T-helper 17 cell (primary cell): ENCODE measurements at places on chromosomes 7 and 10.

GRCh38 chr10:9228771-9229170 is 1174.3 kb downstream of the GATA3 start:
- no peak for DNase-seq

- DNase-seq: no peak
These were observed 7.3 kb upstream of the PNLIP start for GRCh38 chr10:116538456-116538855.

DNA sequence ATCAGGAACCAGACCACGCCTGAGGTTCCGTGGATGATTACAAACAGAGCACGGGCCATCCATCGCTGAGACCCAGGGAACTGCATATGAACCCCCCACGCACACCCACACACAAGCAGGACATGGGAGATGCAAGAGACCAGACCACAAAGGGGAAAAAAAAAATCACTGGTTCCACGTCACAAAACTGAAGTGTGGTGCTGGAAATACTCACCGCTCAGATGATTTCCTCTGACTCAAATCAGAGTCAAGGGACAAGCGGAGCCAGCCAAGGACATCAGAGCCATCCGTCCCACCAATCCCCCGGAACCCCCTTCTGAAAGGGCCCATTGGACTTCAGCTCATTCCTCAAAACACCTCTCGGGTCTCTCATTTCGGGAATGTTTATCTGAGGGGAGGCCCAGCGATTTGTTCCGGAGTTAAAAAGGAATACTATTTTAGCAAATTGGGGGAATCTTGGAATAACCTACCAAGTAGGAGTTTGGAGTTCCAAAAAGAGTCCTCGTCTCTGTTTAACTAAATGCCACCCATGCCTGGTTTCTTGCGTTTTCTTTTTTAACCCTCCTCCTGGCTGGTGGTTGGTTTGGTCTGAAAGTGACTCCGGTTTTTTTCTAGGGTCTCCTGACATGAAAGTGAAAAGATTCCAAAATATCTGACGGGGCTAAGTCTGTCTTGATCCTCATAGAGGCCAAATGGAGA is 15.0 kb downstream of the SNX8 start:
- DNase-seq: no peak

GRCh38 chr10:50275650-50276235 is 24.4 kb upstream of the ASAH2 start:
- no peak for DNase-seq

GRCh38 chr10:5654218-5654755 is 12.1 kb downstream of the ASB13 start:
- DNase-seq: no peak

GRCh38 chr7:23469150-23469960 is 936 bp downstream of the IGF2BP3 start:
- DNase-seq: peak; percentile 22

GRCh38 chr7:114934086-114934485 is 12.2 kb downstream of the MDFIC start:
- DNase-seq: no peak

GRCh38 chr10:86391986-86392722 is 25.6 kb upstream of the GRID1 start:
- no peak for DNase-seq

- DNase-seq: no peak
These were observed 304.6 kb downstream of the REEP3 start for GRCh38 chr10:63825766-63826165.

GRCh38 chr10:126212738-126213137 is 175.5 kb downstream of the ADAM12 start:
- no peak for DNase-seq

DNA sequence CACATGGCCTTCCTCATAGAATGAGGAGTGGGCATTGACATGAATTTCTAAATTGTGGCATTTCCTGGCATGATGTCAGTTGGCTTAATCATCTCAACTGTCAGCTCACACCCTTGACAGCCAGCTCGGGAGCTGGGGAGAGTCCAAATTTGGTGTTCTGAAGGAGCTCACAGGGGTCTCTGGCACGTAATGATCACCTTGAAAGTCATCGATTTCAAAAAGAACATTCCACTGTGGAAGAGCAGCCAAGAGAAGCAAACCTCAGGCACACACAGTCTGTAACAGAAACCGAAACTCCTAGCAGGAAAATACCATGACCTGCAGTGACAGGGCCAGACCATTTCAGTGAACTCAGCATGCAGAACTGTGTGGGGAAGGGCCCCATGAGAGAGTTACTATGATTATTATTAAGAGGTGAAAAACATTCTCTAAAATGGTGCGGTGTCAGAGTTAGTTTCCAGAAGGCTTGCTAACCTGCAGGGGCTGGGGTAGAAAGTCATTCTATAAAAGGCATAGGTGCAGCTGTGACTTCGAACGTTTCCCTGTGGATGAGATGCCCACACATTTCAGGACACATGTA is 26.4 kb upstream of the KLF6 start:
- DNase-seq: no peak

GRCh38 chr10:131891929-131892805 is 8.6 kb upstream of the PPP2R2D start:
- DNase-seq: no peak

- no peak for DNase-seq
These were observed 38.2 kb upstream of the DPYSL4 start for GRCh38 chr10:132148261-132149251.

GRCh38 chr10:31593124-31593523 is 274.1 kb downstream of the ZEB1 start:
- no peak for DNase-seq

DNA sequence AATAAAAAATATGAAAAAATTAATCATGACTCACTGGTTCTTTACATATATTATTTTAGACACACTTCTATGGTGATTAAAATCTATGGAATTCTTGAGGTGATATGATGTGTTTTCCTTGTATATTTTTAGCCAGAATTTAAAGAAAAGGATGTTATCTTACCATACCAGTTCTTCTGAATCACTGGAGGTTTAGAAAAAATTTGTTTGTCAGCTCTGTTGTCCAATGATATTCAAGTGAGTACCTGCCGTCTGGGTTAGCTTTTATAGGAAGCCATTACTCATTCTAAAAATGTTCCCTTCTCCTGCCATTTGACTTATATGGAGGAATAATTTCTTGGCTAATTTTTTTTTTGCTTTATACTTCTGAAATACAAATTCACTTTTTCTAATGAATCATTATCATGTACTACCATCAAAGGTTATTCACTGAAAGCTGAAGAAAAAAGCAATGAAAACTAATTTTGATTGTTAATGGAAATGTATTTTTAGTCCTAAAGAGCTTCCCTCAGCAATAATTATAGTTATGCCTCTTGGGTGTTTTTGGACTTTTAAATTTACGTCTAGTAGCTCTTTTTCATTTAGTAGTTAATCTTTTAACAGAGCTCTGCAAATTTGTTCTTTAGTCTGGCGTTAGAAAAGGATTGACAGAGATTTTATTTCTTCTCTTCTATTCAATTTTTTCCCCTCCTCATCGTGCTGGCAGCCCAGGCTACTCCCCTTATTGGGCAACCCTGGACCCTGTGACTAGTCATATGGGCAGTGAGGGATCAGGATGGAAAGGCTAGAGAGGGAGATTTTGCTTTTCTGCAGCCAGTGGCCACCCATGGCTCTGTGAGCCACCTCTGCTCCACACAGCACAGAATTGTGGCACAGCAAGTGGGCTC is 434.2 kb downstream of the LRMDA start:
- DNase-seq: no peak

GRCh38 chr10:49394933-49395740 is 752 bp downstream of the DRGX start:
- no peak for DNase-seq

DNA sequence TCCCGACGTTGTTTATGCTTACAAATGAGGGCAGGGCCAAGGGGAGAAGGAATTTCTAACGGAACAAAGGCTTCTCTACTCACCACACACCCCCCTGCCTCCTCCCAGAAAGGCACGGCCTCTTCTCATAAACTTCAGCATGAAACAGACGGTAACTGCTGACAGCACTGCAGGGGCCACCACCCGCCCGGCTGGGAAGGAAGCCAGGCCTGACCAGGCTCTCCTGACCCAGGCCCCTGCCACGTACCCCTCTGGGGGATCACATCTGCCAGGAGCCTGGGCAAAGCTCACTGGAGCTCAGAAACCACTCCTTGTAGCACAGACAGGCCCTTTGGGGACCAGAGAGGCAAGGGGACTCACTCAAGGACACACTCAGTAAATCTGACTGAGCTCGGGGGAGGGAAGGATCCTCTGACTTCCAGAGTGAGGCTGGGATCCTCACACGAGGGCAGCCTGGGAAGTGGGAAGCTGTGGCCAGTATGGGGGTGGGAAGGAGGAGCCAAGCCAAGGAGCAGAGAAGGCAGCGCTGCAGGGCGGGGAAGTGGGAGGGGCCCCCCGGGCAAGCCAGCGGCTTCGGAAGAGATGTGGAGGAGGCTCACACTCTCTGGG is 46.1 kb downstream of the ZCCHC24 start:
- DNase-seq: no peak

- DNase-seq: no peak
These were observed 61.9 kb downstream of the COL13A1 start for GRCh38 chr10:69863580-69863979.

DNA sequence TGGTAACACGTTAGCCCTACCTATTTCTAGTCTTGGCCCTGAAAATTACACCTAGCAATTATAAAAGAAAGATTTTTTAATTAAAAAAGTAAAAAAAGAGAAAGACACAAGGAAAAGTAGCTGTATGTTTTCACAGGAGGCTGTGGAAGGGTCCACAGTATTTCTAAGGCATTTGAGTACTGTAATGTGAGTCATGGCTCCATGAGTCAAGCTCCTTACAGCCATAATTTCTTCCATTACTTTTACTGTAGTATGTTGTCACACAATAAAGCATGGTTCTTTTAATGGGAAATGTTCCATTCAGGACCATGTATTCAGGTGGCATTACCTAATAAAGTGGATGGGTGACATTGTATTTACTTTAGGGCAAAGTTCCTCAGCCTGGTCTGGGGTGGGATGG is 113.4 kb downstream of the GPR37 start:
- DNase-seq: no peak

- no peak for DNase-seq
These were observed 41.1 kb downstream of the SIRT1 start for GRCh38 chr10:67925449-67926005.

DNA sequence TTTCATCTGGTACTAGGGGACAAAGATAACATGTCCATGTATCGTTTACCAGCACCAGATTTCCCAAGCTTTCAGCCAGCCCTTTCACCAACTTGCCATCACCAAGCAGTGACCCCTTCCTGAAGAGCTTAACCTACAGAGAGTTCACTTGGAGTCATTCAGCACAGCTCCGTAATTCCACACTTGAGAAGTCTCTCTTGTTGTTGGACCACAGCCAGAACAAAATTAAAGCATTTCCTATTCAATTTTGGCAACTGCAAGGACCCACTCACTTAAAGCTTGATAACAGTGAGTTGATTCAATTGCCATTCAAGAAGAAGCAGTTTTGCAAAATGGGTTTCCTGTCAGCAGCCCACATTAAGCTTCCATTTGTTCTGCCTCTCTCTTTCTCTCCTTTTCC is 88.5 kb upstream of the LRRTM3 start:
- DNase-seq: no peak

DNA sequence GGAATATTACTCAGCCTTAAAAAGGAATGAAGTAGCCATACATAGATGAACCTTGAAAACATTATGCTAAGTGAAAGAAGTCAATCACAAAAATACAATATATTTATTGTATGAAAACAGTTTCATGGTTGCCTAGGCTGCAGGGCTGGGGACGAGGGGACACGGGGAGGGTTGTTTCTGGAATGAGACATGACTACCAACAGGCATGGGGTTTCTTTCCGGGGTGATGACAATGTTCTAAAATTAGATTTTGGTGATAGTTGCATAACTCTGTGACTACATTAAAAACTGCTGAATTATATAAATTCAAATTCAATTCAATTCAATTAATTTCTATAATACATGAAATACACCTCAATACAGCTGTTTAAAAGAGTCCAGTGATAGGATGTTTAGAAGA is 88.0 kb downstream of the ARHGAP22 start:
- DNase-seq: no peak

DNA sequence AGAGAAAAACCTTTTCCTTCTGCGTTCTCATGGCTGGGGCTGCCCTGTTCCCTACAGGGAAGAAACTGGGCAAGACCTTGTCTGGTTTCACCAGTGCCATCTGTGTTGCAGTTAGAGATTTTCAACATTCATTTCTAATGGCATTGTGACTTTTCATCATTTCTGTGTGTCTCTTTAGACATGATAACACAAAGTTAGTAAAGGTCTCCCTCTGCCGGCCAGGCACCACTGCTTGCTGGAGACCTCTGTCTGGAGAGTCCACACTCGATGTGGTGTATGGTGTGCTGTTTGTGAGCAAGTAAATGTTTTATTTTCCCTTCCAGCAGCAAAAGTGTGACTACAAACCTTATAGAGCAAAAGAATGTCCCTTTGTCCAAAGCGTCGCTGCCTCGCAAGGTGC is 213.5 kb downstream of the PAXIP1 start:
- DNase-seq: no peak

DNA sequence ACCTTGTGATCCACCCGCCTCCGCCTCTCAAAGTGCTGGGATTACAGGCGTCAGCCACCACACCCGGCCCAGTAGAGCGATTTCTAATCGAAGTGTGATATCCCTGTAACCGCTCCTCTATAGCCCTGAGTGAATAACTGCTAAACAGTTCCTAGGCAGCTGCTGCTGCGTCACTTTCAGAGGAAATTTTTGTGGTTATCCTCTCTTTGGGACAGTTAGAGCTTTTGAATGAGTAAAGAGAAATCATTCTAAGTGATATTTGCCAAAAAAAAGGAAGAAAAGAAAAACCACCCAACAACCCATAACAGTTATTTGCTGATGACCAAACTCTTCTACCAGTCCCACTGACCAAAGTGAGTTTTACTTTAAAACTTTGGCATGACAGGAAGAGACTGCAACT is 59.9 kb downstream of the MKX start:
- no peak for DNase-seq

DNA sequence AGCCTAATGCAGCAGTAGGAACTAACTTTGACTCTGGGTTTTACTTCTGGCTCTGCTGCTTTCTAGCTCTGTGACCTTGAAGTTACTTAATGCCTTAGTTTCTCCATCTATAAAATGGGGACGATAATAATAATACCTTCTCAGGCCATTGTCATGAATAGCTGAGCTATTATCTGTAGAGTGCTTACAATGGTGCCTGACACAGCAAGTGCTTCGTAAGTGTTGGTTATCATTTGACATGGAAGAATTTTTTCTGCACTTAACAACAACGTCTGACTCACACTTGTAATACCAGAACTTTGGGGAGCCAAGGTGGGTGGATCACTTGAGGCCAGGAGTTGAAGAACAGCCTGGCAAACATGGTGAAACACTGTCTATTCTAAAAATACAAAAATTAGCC is 140.5 kb downstream of the ARL4A start:
- DNase-seq: no peak

DNA sequence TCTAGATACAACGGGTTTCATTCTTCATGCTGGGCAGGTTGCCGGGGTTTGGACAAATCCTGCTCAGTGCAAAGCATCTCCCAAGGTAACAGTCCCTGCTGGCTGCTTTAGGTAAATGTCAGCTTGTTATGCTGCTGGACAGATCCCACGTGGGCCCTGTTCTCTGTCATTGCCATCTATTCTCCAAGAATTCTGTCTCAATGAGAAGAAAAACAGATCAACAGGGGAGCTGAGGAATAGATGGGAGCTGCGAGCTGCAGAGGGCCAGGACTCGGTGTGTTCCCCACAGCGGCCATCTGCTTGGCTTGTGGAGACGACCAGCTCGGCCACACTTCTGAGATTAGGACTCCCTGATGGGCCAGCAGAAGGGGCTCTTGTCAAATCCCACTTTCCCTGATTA is 235.2 kb downstream of the DPP6 start:
- DNase-seq: no peak
